ENCODE measurements at places on chromosomes 4 and X. TPM values are rescaled to one million over a fixed set of nuclear protein-coding genes. Genes with fewer than 3 reads are reported as not detected.

DNA sequence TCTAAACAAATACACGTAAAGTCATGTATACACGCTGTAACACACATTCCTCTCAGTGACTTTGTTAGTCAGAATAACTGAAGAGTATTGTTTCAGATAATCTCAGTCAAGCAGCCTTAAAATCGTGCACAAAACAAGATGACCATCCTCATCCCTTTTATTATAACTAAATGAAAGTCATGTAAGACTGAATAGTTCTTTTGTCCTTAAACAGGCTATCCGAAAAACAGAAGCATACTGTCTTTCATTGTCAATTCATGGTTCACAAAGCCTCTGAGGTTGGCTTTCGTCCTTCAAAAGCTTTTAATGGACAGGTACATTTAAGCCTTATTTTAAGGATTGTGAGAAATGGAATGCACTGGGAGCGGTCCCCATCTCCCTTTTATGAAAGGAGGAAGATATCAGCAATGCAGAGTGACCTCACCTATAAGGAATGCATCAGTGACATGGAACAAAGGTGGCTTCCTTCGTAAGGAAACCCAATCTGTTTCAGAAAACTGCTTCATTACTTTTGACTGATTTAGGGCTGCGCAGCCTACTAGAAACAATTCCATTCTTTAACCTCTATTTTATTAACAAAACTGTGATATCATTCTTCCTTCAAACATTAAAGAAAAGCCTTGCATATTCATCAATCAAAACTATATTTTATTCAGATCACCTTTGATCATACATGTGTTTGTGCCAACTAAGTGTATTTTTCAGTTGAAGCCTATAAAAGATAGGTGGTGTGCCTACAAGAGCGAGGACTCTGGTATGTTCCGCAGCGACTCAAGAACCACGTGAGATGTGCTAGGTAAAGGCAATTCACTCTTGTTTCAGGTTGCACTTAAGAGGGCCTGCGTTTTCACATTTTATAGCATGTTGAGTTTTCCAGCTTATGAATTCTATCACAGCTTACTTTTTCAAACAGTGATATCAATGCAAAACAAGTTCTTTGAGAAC lies 19.2 kb downstream of the SH3RF1 start:
- DNase-seq: no peak

DNA sequence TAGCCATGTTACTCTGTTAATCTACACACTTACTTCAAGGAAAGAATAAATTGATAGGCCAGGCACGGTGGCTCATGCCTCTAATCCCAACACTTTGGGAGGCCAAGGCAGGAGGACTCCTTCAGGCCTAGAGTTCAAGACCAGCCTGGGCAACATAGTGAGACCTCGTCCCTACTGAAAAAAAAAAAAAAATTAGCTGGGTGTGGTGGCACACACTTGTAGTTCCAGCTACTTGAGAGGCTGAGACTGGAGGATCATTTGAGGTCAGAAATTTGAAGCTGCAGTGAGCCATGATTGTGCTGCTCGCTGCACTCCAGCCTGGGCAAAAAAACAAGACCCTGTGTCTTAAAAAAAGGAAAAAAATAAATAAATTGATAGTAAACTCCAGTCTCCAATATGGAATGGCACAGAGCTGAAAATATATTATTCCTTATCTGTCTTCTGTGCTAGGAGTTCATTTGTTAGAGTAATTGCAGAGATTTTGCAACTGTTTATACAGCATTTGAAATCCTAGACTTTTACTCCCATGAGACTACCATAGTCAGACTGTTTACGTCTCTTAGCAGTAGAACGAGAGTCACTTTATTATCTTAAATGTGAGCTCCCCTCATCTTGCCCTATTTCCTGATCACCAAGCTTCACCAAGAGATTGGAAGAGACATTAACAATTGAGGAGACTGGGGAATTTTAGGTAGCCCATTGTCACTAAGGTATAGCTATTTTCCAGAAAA lies 18.8 kb upstream of the TMEM131L start:
- DNase-seq: no peak

IGBP1 gene
- total RNA-seq: 36.9 TPM

GRCh38 chr4:181647396-181648147 lies 595.6 kb upstream of the TENM3 start:
- DNase-seq: no peak

PF4V1 gene
- total RNA-seq: 0.51 TPM

GRCh38 chrX:23548164-23548563 lies 119.1 kb upstream of the PRDX4 start:
- no peak for DNase-seq

- no peak for DNase-seq
Observed at GRCh38 chr4:722169-722725, 16.6 kb downstream of the PCGF3 start.

DNA sequence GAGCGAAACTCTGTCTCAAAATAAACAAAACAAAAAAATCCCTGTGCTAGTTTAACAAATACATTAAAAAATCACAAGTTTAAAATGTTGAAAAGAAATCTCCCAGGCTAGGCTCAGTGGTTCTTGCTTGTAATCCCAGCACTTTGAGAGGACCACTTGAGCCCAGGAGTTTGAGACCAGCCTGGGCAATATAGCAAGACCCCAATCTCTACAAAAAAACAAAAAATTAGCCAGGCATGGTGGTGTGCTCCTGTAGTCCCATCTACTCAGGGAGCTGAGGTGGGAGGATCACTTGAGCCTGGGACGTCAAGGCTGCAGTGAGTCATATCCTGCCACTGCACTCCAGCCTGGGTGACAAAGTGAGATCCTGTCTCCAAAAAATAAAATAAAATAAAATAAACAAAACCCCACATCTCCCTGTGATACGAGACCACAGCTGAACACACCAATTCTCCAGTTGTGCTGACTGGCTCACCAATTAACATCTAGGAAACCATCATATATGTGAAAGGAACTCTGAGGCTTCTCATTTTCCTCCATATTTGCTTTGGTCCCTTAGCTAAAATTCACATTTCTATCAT lies 7.3 kb downstream of the RPS4X start:
- no peak for DNase-seq

GRCh38 chr4:155179216-155179615 lies 29.2 kb upstream of the NPY2R start:
- no peak for DNase-seq

DNA sequence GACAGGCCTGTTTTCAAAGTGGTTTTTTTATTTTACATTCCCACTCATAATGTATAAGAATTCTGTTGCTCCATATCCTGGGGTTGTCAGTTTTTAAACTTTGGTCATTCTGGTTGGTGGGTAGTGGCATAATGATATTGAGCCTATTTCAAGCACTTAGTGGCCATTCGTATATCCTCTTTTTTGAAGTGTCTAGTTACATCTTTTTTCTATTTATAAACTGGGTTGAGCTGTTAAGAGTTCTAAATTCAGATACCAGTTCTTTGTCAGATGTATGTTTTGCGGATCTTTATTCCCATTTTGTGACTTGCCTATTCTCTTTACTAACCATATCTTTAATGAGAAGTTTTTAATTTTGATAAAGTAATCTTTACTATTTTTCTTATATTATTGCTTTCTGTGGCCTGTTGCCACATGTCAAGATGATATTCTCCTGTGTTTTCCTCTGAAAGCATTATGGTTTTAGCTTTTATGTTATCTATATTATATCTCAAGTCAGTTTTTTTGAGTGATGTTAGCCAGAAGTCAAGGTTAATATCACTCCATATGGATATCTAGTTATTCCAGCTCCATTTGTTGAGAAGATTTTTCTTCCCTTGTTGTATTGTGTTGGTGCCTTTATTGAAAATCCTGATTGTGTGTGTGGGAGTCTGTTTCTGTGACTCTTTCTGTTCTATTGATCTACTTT lies 110.9 kb downstream of the FHIP1A start:
- no peak for DNase-seq

NHS gene
- 0.80 TPM for total RNA-seq

HMGB3 gene
- total RNA-seq: 251 TPM

PCDH10 gene
- not detected for total RNA-seq

DNA sequence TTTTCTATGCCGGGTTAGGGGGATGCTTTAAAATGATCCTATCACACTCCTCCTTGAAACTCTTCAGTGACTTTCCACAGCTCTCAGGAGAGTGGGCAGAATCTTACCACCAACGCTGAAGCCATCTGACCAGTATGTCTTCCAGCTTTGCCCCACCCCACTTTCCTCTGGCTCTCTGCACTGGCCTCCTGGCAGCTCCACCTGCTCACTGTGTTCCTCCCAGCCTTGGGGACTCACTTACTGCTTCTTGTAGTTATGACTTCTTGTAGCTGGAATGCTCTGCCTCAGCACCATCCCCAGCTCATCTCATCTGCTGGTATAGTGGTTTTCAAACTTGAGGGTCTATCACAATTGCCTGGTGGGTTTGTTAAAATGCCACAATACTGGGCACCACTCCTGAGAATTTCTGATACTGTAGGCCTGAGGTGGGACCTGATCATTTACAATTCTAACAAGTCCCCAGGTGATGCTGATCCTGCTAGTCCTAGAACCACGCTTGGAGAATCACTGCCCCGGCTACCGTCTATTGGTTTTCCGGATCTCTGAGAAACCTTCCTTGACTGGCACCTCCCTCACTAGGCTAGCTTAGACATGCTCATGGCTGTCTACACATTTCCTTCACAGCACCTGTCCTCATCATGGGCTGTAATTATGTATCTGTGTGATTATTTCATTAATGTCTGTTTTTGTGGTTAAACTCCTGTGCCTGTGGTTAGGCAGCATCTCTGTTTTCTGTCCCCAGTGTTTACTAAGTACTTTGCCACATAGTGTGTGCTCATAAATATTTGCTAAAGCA lies 152.2 kb downstream of the MGST2 start:
- no peak for DNase-seq

GDPD2 gene
- total RNA-seq: 0.33 TPM

HEPH gene
- total RNA-seq: 0.08 TPM

GRCh38 chr4:163201358-163201757 lies 34.7 kb upstream of the NAF1 start:
- DNase-seq: no peak

- no peak for DNase-seq
Observed at GRCh38 chr4:88291003-88291402, 6.6 kb upstream of the PPM1K start.

RHOXF2B gene
- total RNA-seq: 0.10 TPM

GRCh38 chrX:100512471-100512870 lies 72.3 kb upstream of the TNMD start:
- peak; percentile 1 for DNase-seq

- DNase-seq: no peak
Observed at GRCh38 chrX:49069038-49069437, 4.8 kb downstream of the PRAF2 start.

- DNase-seq: no peak
Observed at GRCh38 chrX:36422368-36422767, 502.8 kb downstream of the CFAP47 start.

GRCh38 chr4:40515398-40516293 lies 114.0 kb downstream of the RBM47 start:
- no peak for DNase-seq

DNA sequence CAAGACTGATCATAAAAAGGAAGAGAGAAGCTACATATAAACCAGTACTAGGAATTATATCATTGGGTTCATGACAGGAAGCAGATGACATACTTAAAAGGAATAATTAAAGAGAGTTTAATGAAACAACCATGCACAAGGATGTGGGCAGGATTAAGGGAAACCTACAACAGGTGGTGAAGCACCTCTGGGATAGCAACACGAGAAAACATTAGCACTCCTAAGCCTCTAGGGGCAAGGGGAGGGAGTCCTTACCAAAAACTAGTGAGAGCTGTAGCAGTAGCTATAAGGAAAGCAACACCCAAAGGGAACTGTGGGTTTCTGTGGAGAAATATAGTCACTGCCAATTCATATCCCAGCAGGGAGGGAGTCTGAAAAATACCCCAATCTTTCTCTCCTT lies 7.2 kb upstream of the THOC2 start:
- no peak for DNase-seq

ETDB gene
- total RNA-seq: not detected

LIMCH1 gene
- 3.3 TPM for total RNA-seq

CTAG2 gene
- total RNA-seq: not detected

DNA sequence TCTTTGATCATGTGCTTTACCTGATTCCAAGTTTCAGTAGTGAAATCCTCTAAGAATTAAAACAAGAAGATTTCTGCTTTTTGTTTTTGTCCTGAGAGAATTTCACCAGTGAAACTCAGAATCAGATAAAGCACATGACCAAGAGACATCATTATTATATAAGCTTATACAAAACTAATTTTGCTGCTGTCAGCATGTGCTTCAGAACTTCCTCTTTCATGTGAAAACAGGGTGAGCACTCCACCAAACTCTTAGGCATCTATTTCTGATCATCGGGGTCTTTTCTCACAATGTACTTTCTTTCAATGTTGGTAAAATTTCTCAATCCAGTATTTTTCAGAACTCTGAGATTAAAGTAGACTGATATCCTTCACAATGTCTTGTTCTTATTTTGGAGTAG lies 152.1 kb downstream of the SLC39A8 start:
- no peak for DNase-seq

MUC7 gene
- not detected for total RNA-seq

- DNase-seq: no peak
Observed at GRCh38 chr4:114103908-114104307, 124.5 kb upstream of the ARSJ start.

RBM10 gene
- total RNA-seq: 47.1 TPM

DNA sequence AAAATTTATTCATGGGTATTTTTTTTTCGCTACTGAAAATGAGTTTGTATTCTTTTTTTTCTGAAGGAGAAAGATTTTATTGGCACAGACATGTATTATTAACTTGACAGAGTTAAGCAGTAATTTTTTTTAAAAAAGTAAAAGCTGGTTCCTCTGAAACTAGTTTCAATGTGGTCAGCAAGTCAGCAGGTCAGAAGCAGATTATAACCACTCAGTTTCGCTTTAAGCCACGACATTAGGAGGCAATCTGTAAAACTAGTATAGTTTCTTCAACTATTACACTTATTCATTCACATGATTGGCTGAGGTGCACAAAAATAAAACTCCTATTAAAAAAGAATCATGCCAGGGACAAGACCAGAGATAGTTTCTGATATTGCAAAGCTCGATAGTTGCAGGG lies 714.2 kb upstream of the PCDH7 start:
- DNase-seq: no peak

DNA sequence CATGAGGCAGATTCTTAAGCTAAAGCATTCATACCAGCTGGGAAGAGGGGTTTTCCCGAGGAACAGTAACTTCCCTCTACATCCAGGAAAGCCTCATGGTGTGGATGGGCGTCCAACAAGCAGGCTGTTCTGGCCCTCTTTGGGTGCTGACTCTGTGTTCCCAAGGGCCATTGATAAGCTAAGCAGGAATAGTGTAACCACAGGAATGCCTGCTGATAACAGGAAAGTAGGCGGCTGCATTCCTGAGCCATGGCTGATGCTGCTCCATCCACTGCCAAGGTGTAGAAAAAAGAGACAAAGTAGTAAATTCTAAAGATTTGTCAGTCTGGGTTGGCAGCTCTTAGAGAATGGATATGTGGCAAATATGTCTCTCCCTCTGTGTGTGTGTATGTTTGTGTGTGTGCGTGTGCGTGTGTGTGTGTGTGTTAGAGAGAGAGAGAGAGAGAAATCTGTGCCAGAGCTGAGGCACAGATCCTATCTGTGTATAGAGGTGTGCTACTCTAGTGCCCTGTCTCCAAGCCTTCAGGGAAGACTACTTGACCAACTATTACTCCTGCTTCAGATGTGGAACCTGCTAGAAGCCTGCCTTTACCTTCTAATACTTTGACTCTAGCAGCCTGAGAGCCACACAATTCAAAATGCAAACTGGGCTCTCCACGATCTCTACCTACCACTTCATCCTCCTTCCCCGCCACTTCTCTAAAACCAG lies 353.1 kb upstream of the NR3C2 start:
- no peak for DNase-seq

GRCh38 chr4:47914926-47915237 lies 499 bp upstream of the NFXL1 start:
- DNase-seq: no peak
